Mucosa of descending colon (tissue), 3 donors: ENCODE measurements at places on chromosomes 13 and 19. TPM values are rescaled to one million over a fixed set of nuclear protein-coding genes. Genes with fewer than 3 reads are reported as not detected.

Gene INSL3
- total RNA-seq: not detected

Gene APBA3
- 18.9 TPM for total RNA-seq

Gene CABP5
- total RNA-seq: not detected

Gene OVOL3
- total RNA-seq: not detected

Gene PLA2G4C
- 7.8 TPM for total RNA-seq

Gene RNF17
- not detected for total RNA-seq

Gene B3GNT3
- 189 TPM for total RNA-seq

Gene ZNF681
- total RNA-seq: 2.1 TPM

Gene ZNF208
- 2.1 TPM for total RNA-seq

Gene ERICH4
- total RNA-seq: not detected

Gene SYNE4
- 7.9 TPM for total RNA-seq

Gene IRGC
- not detected for total RNA-seq

Gene ZNF177
- total RNA-seq: 2.5 TPM

Gene ZNF738
- total RNA-seq: 5.5 TPM

Gene TSHZ3
- 32.1 TPM for total RNA-seq

Gene PDE4C
- total RNA-seq: 6.2 TPM

Gene PSG1
- total RNA-seq: not detected

Gene PCP2
- total RNA-seq: not detected

Gene GIPR
- total RNA-seq: 19.4 TPM

Gene PIAS4
- 27.4 TPM for total RNA-seq

Gene CADM4
- 26.2 TPM for total RNA-seq

Gene NTN5
- 0.22 TPM for total RNA-seq

Gene KIR2DL4
- total RNA-seq: 1.7 TPM

Gene ZNF90
- 2.9 TPM for total RNA-seq

Gene CEACAM18
- total RNA-seq: not detected

Gene PRODH2
- total RNA-seq: not detected

Gene C1QTNF9
- 0.38 TPM for total RNA-seq

Gene NXNL1
- total RNA-seq: not detected

Gene CD209
- 4.1 TPM for total RNA-seq

Gene ANKLE1
- total RNA-seq: 0.23 TPM

Gene KLK10
- 0.76 TPM for total RNA-seq

Gene FPR1
- total RNA-seq: 3.6 TPM

Gene RGS9BP
- not detected for total RNA-seq

Gene SOX21
- not detected for total RNA-seq

Gene SLC25A41
- 0.32 TPM for total RNA-seq

Gene PTH2
- total RNA-seq: not detected

Gene ZBTB7A
- 104 TPM for total RNA-seq

Gene LRG1
- total RNA-seq: 7.9 TPM

Gene NOVA2
- 3.0 TPM for total RNA-seq

Gene ZGLP1
- 2.5 TPM for total RNA-seq

Gene RASAL3
- 4.0 TPM for total RNA-seq

Gene LMTK3
- 1.3 TPM for total RNA-seq

Gene ARHGAP35
- total RNA-seq: 82.7 TPM

Gene CEACAM6
- total RNA-seq: 431 TPM

Gene NCAN
- total RNA-seq: 0.25 TPM

Gene COMP
- not detected for total RNA-seq

Gene MBD3L3
- total RNA-seq: not detected

Gene ZNF582
- total RNA-seq: 6.6 TPM

Gene SIGLEC5
- total RNA-seq: 0.84 TPM

Gene LHB
- 0.65 TPM for total RNA-seq

Gene ASF1B
- 2.4 TPM for total RNA-seq

Gene TMEM238
- total RNA-seq: 84.2 TPM
